ENCODE measurements at places on chromosomes 2 and 18.

DNA sequence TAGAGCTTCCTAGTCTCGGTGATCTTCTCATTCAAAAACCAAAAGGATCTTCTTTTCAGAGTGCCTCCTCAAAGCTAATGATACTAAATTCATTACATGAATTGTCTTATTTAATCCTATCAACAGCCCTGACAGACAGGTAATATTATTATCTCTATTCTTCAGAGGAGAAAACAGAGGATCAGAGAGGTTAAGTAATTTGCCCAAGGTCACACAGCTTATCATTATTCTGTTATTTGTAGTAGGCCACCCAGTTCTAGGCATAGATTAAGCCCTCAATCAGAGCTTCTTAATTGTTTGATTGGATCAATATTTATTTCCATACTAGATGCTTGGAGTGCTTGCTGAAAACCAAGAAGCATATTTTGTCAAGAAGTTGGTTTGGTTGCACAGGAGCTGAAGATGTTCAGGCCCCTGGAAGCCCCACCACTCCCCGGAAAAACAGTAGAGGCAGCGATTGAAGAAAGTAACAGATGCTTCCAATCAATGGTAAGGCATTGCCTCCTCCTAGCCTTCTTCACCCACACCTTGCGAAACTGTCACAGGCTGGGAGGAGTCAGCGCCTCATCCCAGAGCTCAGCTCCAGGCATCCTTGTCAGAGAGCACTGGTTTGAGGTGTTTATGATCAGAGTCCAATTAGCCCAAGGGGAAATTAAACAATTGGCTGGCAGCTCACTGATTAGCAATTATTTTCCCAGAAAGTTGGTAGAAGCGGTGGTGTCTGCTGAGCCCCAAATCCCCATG, 487.2 kb downstream of the BCL11A start:
- DNase-seq: no peak

GRCh38 chr2:158378926-158379325, 77.6 kb downstream of the CCDC148 start:
- DNase-seq: no peak

DNA sequence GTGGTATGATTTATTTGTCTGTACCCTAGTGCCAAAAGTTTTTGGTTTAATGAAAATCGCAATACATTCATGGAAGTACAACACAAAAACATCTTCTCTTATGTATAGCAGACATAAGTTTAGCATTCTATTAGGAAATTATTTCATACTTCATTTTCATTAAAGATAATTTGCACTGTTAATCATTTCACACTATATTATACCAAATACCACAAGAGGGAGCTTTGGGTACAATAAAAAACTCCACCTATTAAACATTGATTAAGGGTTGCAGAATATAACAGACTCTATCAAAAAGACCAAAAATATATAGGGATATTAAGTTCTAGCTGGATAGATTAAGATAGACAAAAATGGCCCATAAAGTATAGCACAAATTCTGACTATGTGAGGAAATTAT, 79.0 kb downstream of the SLC66A3 start:
- no peak for DNase-seq

DNA sequence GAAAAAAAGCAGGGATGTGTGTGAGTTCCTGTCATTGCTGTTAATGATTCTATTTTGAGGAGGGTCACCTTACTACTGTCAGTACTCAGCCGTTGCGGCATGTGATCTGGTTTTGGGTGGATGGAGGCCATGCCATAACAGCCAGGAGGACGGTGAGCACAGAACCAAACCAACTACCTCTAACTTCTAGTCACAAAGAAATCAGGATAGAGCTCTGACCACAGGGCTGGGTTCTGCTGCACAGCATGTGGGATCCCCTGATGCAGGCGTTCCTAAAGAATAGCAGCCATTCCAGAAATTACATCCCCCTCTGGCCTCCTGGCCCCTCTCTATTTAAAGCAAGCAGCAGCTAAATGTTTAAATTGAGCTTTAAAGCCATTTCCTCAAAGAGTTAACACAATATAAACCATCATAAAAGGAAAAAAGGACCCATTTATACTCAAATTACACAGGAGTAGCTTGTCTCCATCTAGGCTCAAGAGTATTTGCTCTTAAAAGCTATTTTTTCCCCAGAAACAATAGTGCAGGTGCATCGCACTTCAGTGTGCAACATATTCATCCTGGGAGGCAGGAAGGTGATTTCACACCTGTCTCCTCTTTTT, 786.4 kb downstream of the RNF144A start:
- no peak for DNase-seq

DNA sequence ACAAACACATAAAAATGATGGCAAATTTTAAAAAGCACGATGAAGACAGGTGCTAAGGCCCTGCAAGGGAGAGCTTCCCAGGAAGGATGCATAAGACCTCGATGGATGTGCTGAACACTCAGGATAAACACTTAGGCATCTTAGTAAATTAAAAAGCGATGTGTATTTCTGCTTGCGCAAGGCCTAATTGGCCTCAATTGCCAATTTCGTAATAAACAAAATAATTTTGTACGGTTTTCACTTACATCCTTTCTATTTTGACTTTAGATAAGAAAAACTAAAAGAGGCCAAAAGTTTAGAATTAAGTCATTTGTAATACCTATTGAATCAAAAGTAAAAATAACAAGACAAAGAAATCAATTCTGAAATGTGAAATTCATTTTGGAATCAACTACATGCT, 189.1 kb downstream of the TCF4 start:
- no peak for DNase-seq

DNA sequence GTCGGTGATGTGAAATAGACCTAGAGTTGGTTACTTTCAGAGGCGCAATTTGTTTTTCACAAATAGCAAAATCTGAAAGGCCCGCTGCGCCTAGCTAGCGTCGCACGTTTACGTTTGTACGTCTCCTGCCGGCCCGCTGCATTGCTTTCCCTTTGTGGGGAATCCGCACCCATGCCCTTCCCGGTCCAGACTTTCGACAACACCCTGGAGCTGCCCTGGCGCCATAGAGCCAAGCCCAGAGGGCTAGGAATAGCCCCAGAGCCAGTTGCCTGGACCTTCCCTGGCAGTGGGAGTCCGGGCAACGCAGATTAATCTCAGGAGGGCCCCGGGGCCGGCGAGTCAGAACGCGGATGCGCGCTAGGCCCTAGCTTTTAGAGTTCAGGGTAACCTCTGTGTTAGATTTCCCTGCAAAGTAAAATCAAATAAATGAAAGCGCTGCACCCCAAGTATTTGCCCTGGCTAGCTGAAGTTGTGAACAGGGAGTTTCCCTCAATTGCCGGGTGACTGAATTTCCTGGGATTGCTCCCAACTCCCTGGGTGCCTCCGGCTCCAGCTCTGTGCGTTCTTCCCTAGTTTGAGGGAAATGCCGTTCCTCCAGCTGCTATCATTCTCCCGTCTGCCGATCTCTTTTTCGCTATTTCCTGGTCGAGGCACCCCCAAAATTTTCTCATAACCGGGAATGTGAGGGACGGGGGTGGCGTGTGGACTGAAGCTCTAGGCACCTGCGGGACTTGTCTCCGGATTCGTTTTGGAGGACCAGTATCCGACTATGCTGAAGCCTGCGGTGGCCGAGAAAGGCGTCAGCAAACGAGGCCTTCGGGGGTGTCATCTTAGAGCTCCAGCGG, 1.2 kb upstream of the EN1 start:
- DNase-seq: no peak

- no peak for DNase-seq
Measured at GRCh38 chr2:237092920-237093781, 7.5 kb downstream of the COPS8 start.

- no peak for DNase-seq
Measured at GRCh38 chr2:191363267-191363666, 118.1 kb downstream of the MYO1B start.

- no peak for DNase-seq
Measured at GRCh38 chr18:23321996-23322395, 131.1 kb upstream of the RIOK3 start.

DNA sequence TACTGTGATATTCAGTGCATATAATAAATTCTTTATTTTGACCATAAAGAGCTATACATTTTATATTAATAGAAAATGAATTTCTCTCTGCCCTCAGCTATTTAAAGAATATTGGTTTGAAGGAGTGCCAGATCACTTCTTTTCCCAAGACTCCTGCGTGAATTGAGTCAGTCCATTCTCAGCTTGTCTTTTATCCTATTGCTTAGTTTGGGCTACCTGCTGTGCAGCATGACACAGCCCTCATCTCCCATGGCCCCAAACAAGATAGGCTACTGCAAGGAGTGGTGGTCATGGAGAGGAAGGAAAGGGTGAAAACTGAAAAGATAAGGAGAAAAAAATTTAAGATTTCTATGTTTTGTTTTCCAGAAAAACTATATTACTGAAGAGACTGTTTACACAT, 10.1 kb upstream of the FBXO11 start:
- no peak for DNase-seq

DNA sequence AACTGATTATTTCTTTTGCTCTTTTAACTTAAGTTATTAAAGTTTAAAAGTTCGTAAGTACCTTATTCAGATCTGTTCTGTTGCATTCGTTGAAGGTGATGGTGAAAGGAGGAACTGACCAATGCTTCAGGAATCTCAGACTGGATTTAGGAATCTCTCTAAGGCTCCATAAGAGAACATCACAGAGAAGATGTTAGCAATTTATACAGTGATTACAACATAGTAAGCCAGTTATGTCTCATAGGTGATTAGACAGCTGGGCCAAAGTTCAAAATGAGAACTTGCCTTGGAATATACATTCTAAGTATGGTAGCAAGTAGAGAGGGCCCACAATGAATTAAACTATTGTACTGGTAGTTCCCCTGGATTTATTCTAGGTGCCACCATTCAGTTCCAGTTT, 3.2 kb downstream of the MARS2 start:
- no peak for DNase-seq

DNA sequence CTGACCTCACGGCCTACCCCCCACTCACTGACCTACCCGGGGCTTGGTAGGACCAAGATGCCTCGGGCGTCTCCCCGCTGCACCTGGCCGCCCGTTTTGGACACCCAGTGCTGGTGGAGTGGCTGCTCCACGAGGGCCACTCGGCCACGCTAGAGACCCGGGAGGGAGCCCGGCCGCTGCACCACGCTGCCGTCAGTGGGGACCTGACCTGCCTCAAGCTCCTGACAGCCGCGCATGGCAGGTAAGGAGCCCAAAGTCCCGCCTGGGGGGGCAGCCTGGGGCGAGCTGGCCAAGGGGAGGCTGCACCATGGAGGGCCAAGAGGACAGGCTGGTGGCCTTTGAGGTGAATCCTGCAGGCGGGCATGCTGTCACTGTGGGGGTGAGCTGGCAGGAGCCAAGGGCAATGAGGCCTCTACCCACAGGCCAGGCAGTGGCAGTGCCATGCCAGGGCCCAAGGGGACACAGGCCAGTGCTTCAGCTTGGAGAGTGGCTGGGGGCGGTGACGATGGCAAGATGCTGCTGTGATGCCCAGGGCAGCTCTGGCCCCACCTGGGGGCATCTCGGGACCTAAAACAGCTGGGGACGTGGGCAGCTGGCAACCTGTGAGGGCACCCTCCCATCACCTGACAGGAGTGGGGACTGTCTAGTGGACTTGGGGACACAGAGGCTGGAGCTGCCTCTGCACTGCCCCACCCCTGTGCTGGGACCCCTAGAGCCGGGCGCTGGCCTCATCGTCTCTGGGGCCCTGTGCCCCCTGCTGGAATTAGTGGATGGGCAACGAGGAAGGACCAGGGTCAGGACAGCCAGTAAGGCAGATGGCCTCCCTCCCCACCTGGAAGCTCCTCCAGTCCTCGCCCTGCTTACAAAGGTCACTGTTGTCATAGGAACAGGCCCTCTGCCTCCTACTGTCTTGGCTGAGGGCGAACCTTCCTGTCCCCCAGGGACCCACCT, 2.0 kb downstream of the ESPNL start:
- peak; percentile 12 for DNase-seq

GRCh38 chr2:18066066-18066465, 187.6 kb downstream of the KCNS3 start:
- DNase-seq: no peak

Measured in psoas muscle (tissue), 8 donors.